NCI-H774 (cell line): ENCODE measurements at places on chromosomes 6 and 20.

- no peak for DNase-seq
Observed at GRCh38 chr6:4169028-4169789, 33.8 kb upstream of the ECI2 start.

DNA sequence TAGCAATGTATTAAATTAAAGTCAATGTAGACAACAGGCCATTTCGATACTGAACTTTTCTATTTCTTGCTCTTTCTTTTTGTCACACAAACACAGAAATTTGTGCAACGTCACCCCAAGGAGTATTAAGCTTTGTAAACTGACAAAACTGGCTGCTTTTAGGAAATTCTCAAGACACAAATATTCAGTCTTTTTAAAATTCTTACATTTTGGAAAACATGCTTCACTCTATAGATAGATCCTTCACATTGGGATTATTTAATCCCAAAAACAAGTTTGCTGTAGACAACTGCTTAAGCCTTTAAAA, 69.9 kb upstream of the TPD52L1 start:
- no peak for DNase-seq

DNA sequence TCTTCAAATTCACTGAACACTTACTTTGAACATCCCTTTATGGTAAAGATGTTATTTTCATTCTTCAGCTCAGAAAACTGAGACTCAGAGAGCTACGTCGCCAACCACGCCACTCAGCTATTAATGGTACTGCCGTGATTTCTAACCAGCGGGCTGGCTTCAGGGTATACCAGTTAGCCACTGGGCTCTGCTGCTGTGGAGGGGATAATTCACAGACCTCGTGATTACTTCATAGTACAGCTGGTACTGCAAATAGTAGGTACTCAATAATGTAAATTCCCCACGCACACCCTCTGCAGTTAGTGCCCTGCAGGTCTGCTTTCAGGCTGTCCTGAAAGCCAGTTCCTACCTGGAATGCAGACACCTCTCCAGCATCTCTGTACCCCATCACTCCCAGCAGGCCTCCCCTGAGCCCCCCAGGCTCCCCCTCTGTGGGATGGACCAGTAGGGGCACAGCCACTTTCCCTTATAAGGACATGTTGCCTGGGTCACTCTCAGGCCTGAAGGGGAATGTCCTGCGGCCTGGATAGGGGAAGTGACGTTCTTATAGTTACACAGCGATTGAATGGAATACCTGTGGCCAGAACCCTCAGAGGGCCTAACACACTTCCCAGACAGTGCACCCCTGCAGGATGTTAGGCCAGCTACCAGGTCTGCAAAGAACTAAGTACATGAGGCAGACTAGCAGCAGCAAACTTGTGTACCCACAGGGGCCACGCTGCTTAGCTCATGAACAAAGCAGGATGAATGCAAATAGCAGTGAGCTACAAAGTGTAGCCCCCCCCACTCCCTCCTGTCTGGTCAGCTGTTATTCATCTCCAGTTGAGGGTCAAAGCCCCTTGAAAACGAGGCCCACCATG, 1.3 kb upstream of the OCSTAMP start:
- no peak for DNase-seq

GRCh38 chr6:76264468-76264867, 192.0 kb upstream of the IMPG1 start:
- no peak for DNase-seq

- peak; percentile 83 for DNase-seq
Observed at GRCh38 chr6:147741389-147741788, 232.9 kb downstream of the SAMD5 start.

DNA sequence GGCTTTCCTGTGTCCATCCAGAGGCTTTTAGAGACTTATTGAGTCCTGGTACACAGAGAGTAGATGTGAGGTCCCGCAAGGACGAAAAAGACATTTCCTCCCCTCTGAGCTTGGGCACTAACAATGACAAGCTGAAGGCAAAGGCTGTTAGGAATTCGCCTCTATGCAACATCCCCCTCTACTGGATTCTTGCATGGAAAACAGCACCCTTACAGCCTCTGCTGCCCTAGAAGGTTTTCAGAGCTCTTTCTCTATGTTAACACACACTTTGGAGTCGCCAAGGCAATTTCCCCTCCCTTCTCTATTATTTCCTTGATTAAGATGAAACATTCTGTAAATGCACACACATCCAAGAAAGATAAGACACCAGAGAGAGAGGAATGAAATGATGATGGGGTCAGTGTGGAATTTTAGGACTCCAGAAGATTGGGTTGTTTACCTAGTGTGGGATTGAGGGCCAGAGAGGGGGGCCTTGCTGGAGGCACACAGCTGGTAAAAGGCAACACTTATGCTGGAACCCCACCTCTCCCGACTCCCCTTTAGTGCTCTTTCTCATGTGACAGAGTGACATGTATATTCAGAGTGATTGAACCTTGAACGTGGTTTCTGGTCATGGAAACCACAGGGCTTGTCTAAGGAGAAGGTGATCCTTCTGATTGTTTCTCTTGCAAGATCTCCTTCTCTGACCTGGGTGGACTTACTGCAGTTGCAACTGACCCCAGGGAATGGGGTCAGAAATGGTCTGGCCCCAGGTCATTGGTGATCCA, 300.7 kb downstream of the CLIC5 start:
- DNase-seq: peak; percentile 32

GRCh38 chr6:42520786-42521607, 42.8 kb upstream of the UBR2 start:
- no peak for DNase-seq

DNA sequence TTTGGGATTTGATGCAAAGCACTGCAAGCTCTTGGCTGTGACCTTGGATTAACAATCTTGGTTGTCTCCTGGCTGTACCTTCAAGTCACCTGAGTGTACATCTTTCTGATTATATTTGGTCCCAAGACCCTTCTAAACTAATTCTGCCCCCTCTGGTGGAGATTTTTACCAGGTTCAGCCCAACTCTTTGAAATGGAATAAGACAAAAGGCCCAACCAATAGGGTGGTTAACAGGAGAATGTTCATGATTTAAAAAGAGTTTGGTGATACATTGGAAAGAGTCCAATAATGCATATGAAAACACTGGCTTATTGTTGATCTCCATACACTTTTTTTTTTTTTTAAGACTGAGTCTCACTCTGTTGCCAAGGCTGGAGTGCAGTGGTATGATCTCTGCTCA, 77.5 kb upstream of the CD83 start:
- no peak for DNase-seq

DNA sequence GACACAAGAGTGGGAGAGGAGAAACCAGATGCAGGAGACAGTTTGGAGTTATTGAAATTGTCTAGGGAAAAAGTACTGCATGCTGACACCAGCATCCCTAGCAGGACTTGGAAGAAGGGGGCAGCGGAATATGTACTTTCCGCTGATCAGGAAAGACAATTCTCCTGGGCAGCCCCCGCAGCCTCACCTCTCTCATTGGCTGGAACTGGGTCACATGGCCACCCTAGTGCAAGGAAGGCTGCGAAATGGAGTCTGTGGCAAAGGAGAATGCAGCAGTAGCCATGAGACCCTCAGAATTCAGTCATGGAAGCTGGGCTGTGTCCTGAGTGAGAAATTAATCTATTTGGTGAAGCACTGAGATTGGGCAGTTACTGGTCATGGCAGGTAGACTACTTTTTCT, 131.3 kb downstream of the CLIC5 start:
- DNase-seq: no peak

GRCh38 chr6:7723041-7723447, 2.9 kb upstream of the BMP6 start:
- peak; percentile 41 for DNase-seq

GRCh38 chr6:17987697-17988421, 424 bp upstream of the KIF13A start:
- peak; percentile 45 for DNase-seq

DNA sequence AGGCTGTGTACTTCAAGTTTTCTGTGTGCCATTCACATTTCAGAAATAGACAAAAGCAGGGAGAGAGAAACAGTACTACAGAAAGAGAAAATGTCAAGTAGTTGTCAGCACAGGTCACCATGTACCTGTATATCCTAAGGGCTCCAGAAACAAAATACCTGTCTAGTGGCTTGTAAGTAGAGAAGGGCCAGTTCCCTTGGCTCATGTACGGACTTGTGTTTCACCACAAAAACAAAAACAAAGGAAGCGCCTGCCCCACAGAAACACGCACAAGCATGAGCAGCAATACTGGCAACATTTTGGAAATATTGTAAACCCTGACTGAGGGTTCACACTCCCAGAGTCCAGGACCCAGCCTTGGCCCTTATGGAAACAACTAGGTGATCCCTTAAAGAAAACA, 44.3 kb downstream of the CNKSR3 start:
- DNase-seq: no peak

GRCh38 chr6:43738267-43738676, 31.7 kb upstream of the VEGFA start:
- DNase-seq: no peak

DNA sequence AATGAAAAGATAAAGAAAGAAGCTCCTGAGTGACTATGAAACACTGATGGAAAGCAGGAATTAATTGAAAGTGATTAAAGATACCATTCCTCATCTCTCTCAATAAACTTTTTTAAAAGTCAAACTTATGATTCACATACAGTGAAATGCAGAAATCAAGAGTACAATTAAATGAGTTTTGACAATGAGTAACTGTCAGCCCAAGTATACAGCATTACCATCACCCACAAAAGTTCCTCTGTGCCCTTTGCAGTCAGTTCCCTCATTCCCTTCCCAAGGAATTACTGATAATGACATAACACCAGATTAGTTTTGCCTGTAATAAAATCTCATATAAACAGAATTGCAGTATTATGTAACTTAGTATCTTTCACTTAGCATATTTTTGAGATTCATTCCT, 44.5 kb downstream of the ATG5 start:
- no peak for DNase-seq

DNA sequence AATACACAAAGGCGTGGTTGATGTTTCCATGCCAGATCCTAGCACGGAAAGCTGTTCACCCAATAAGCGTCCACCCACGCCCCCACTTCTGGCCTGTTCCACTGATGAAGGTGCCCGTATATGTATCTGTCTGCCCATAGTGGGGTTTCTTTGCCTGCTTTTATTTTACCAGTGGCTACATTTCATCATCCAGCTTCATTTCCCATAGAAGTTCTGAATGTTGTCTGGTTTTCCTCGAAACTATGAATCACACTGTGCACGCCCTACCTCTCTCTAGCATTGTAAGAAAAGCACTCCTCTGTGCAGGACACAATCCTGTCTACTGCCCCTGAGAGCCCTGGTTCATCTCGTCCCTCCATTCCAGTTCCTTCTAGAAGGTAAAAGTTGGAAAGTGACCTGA, 8.8 kb upstream of the CD93 start:
- DNase-seq: no peak

DNA sequence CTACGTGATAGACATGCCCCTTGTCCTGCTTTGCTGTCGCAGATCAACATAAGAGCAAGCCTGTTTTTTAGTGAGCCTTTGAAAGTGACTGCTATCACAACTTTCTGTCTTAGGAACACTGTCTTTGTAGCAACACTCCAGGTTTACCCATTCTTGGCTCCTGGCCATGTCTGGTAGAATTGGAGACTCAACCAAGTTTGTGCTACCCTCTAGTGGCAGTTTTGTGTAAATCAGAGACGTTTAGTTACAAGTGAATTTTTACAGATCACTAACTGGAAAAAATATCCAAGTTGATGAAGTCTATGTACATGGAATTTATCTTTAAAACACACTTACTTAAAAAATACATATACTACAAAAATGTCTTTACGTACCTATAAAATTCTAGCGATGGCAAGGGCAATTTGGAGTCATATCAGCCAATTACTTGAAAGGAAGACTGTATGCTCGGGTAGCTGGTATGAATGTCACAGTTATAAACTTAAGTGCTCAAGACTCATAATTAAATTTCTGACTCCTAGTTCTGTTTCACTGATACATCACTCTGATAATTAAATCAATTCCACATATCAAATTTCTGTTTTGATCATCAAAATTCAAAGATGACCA, 101.4 kb downstream of the ADGB start:
- peak; percentile 84 for DNase-seq

- no peak for DNase-seq
Observed at GRCh38 chr6:129162605-129163004, 279.7 kb downstream of the LAMA2 start.

DNA sequence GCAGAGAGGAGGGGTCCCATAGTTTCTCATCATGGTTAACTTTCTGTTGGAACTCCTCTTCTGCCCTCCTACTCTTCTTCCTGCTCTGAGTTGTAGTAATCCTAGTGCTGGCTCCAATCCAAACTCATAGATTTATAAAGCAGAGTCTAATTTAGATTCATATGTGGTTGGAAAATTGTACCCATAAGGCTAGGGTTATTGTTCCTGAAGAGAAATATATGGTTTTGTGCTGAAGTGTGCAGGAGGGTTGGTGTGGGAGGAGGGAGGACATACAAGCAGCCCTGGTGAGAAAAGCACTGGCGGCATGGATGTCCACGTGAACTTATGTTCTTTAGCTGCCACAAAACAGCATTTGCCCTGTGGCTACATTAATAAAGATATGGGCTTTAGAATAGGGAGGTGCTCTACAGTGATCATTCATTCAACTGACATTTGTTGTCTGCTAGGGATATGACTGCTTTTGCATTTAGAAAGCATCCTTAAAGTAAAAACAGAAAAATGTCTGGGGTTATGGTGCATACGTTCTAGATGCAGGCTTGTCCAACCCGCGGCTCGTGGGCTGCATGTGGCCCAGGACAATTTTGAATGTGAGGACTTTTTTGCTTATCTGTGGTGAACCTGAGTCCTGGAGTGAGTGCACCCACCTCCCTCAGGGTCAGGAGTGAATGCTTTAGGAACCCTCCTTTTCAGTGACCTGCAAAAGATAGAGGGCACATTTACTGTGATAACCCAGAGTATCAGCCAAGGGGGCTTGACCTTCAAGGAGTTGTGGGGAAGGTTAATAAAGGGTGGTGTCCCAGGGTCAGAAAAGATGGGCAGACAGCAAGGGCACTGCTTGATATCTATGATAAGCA, 4.1 kb downstream of the HLA-A start:
- DNase-seq: no peak

GRCh38 chr20:40258931-40259330, 430.1 kb downstream of the MAFB start:
- no peak for DNase-seq

GRCh38 chr20:50446351-50447101, 63.7 kb upstream of the PTPN1 start:
- no peak for DNase-seq

DNA sequence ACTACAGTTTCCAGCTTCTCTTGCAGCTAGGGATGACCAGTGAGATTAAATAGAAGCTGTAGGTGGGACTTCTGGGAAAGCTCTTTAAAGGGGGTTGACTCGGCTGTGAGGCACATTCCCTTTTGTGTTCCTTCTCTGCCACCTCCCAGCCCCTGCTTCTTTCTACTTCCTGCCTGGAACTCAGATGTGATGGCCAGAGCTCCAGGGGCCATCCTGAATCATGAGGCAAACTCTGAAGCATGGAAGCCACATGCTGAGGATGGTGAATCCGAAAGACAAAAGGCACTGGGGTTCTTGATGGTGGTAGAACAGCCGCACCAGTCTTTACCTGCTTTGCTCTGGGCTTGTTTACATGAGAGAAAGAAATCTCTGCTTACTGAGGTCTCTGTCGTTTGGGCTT, 9.1 kb downstream of the CEBPB start:
- no peak for DNase-seq

- DNase-seq: no peak
Observed at GRCh38 chr20:43170771-43171170, 18.9 kb downstream of the PTPRT start.

GRCh38 chr20:1255675-1256074, 10.4 kb upstream of the SNPH start:
- no peak for DNase-seq
